Stimulated activated CD8-positive, alpha-beta memory T cell treated with anti-CD3 and anti-CD28 coated beads, Interleukin-7, amount 100 ng/mL, for 48 hours (primary cell): ENCODE measurements at places on chromosomes 6 and 20.

GRCh38 chr6:71309656-71310055 lies 21.0 kb downstream of the OGFRL1 start:
- no peak for DNase-seq

DNA sequence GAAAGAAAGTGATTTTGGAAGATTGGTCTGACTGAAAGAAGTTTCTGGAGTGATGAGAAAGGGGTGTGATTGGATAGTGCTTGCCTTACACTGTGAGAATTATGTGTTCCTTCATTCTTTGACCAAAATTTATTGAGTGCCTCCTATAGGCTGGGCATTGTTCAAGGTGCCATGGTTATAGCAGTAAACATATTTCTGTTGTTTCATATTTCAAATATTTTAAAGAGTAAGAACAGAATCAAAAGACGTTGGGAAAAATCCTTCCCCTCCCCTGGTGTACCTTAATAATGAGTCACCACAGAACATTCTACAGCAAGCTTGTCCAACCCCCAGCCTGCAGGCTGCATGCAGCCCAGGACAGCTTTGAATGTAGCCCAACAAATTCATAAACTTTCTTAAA lies 78.6 kb downstream of the GCLC start:
- no peak for DNase-seq

DNA sequence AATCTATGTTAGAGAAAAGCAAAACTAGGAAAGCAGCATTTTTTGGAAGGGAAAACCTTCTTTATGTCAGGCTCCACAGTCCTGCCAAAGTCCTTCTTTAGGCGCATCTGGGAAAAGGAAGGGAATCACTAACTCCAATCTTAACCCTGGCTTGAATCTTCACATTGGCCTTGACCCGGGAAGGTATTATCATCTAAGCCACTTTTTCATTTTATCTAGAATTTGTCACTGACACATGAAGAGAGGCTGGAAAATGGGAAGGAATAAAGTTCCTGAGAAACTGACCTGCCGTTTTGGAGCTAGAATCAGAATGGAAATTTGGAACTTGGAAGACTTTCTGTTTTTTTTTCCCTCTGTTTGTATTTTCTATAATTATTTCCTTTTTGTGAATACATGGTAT lies 53.4 kb upstream of the UTRN start:
- no peak for DNase-seq

DNA sequence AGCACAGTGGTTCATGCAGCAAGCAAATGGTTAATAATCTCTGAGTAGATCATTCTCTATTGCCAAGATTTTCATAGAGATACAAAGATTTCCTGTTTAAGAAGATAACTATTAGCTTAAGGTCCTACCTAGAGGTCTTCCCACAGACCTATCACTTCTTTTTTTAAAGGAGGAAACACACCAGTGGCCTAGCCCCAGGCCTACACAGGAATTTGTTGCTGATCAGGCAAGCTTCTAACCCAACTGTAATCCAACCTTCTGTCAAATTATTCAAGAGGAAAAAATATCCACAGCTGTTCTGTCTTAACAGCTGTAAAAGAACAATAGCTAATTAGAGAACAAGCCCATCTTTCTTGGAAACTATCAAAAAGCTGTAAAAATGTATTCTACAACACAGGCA lies 332.8 kb downstream of the BTBD9 start:
- no peak for DNase-seq
